ENCODE measurements at places on chromosomes 6 and 20. TPM values are rescaled to one million over a fixed set of nuclear protein-coding genes. Genes with fewer than 3 reads are reported as not detected.
A peak's percentile ranks its signal among the peaks of the same experiment; 100 is the strongest.

The MOXD1 gene
- 20.3 TPM for total RNA-seq

- ATAC-seq, result peak; percentile 74
Observed at GRCh38 chr6:35360349-35361138, 18.2 kb downstream of the PPARD start.

DNA sequence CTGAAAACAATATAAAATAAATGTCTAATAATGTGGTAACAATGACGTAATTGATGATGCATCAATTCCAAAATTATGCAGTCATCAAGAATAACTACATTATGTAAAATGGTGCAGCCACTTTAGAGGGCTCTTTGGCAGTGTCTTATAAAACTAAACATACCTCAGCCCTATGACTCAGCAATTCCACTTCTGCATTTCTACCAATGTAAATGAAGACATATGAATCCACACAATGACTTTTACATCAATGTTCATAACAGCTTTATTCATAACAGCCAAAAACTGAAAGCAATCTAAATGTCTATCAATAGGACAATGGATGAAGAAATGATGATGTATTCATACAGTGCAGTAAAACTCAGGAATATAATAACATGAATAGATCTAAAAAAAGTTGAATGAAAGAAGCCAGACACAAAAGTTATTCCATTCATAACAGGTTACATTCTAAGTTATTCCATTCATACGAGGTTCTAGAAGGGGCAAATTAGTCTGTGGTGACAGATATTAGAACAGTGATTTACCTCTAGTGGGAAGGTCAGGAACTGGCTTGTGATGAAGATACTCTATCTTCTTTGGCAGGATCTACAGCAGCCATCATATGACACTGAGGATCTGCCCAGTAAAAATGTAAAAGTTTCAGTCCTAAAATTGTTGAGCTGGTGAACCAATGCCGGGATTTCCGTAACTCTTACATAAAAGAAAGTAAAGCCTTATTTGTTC is 396.1 kb downstream of the PLCB1 start:
- no peak for ATAC-seq

DNA sequence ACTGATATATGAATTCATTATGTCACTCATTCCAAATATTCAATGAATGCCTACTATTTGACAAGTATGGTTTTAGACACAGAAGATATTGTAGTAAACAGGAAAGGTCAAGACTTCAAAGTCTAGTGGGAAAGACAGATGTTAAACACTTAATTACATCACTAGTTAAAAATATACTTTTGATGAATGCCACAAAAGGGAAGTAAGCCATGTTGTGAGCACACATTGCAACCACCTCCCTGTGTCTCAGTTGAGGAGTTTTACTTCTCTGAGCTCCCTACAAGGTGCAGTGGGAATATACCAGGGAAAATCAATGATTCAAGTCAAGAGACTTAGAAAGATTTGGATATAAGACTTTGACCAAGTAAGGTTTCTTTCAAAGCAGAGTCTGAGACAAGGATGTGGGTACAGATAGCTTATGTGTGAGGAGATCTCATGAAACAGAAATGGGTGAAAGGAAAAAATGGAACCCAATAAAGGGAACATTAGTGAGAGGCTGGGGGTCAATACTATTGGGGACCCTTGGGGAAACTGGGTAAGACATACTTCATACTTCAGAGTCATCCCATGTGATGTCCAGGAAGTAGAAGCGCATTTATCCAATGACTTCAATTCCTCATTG is 503.7 kb downstream of the KIF16B start:
- ATAC-seq, result no peak

DNA sequence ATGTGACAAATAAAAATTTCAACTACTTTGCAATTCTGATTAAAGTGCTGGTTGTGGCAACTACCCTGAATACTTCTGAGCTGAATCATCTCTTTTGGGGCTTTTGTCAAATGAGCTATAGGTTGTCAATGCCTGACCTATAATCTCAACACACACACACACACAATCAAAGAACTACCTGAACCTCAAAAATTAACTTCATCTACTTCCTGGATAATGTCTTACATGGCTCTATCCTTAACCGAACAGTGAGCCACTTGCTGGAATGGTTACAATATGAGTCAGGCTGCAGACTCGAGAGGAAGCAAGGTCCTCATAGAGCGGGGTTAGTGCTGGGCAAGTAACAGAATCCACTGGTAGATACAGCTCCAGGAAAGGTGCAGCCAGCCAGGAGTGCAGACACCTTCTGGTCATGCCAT is 70.6 kb upstream of the DST start:
- peak; percentile 79 for ATAC-seq

DNA sequence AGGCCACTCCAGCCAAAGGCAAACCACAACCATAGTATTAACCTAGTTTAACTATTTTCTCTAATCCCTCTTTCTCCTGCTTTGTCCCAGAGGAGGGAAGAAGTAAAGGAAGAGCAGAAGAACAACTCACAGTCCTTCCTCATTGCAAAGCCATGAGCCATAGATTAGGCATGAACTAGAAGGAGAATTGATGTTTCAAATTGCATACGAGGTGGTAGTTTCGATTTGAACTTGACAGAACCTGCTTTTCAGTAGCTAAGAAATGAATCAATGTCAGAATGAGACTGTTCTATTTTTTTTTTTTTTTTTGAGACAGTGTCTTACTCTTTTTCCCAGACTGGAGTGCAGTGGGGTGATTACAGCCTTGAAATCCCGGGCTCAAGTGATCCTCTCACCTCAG is 48.3 kb downstream of the PROKR2 start:
- no peak for ATAC-seq

- ATAC-seq, result no peak
Observed at GRCh38 chr6:132587424-132587823, 2.1 kb downstream of the TAAR5 start.

GRCh38 chr6:148379966-148380713 is 37.5 kb downstream of the SASH1 start:
- no peak for ATAC-seq

DNA sequence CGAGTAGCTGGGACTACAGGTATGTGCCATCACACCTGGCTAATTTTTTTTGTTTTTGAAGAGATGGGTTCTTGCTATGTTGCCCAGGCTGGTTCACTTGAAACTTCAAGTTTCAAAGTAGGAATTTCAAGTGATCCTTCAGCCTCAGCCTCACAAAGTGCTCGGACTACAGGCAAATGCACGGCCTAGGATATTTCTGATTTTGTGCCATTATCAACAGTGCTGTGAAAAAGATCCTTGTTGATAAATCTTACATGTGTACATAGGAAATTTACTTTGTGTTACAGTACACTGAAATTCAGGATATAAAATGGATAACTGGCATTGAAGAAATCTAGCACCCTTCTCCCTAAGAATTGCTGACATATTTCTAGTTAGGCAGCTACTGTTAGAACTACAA is 184.6 kb upstream of the PRDM1 start:
- no peak for ATAC-seq

GRCh38 chr6:16966791-16967469 is 134.9 kb upstream of the STMND1 start:
- ATAC-seq, result no peak

GRCh38 chr6:41371992-41372831 is 36.8 kb downstream of the NCR2 start:
- no peak for ATAC-seq

- no peak for ATAC-seq
Observed at GRCh38 chr6:40997234-40997957, 41.6 kb downstream of the UNC5CL start.

DNA sequence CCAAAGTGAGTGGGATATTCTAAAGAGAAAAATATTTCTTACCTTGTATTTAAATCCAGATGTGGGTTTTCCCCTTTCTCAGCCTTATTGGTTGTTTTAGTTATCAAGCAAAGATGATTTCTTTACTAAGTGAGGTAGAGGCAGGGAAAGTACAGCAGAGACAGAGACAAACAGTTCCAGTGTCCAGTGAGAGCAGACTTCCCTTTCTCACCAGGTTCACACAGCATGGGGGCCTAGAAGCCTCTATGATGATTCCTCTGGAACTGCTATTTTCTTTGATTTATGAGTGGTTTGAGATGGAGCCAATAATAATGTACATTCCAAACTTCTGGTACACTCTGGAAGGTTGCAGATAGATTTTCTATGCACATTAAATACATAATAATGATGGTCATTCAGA is 234.0 kb upstream of the MARCKS start:
- no peak for ATAC-seq
